IMR-90 (cell line): ENCODE measurements at places on chromosomes 5 and 9. TPM values are rescaled to one million over a fixed set of nuclear protein-coding genes. Genes with fewer than 3 reads are reported as not detected.

The MRPL36 gene
- 63.9 and 85.9 TPM in 2 replicates for total RNA-seq

The IL33 gene
- not detected in 2 replicates for total RNA-seq

The MARCHF3 gene
- 17.8 and 18.8 TPM in 2 replicates for total RNA-seq

The ZBED3 gene
- total RNA-seq: 0.18 and 0.28 TPM in 2 replicates

The ORM2 gene
- total RNA-seq: not detected in 2 replicates

The SURF2 gene
- 9.9 and 12.5 TPM in 2 replicates for total RNA-seq

The CARTPT gene
- total RNA-seq: not detected in 2 replicates

The GAS1 gene
- total RNA-seq: 1.8 and 3.1 TPM in 2 replicates

The GPR21 gene
- 0.28 and 0.90 TPM in 2 replicates for total RNA-seq

The CNTFR gene
- total RNA-seq: not detected in 2 replicates

The ERAP2 gene
- total RNA-seq: 18.3 and 21.3 TPM in 2 replicates

The LVRN gene
- under 0.01 and 0.18 TPM in 2 replicates for total RNA-seq

The RNF180 gene
- 0.36 and 0.56 TPM in 2 replicates for total RNA-seq

The PCA3 gene
- not detected in 2 replicates for total RNA-seq

The HTR1A gene
- total RNA-seq: not detected in 2 replicates

The SPOCK1 gene
- 5.0 and 8.1 TPM in 2 replicates for total RNA-seq

The ATP10B gene
- total RNA-seq: not detected in 2 replicates

The MYOT gene
- total RNA-seq: not detected in 2 replicates
